Hair follicular keratinocyte (primary cell): ENCODE measurements at places on chromosomes 16 and 17. TPM values are rescaled to one million over a fixed set of nuclear protein-coding genes. Genes with fewer than 3 reads are reported as not detected.

The DNASE1L2 gene
- total RNA-seq = 0.78 TPM in 1 of 2 replicates, not detected in the other

The C16orf89 gene
- not detected in 2 replicates for total RNA-seq

The PDE6G gene
- total RNA-seq = not detected in 2 replicates

The KCNH6 gene
- total RNA-seq = not detected in 2 replicates

The C16orf46 gene
- 0.11 and 0.39 TPM in 2 replicates for total RNA-seq

The MT1F gene
- total RNA-seq = 12.2 and 42.8 TPM in 2 replicates

The CISD3 gene
- total RNA-seq = 12.3 and 19.0 TPM in 2 replicates

The ADGRG3 gene
- not detected in 2 replicates for total RNA-seq

The TMED6 gene
- total RNA-seq = not detected in 2 replicates

The EVI2A gene
- 0.23 and 0.39 TPM in 2 replicates for total RNA-seq

The RDM1 gene
- 0.23 and 1.0 TPM in 2 replicates for total RNA-seq

The KRTAP9-4 gene
- total RNA-seq = not detected in 2 replicates

The TMC5 gene
- not detected in 2 replicates for total RNA-seq

The SLX4 gene
- 6.0 and 7.4 TPM in 2 replicates for total RNA-seq

The AANAT gene
- total RNA-seq = not detected in 2 replicates

The CCL3 gene
- not detected in 2 replicates for total RNA-seq

The CCL1 gene
- not detected in 2 replicates for total RNA-seq

The LIMD2 gene
- total RNA-seq = 9.2 and 30.8 TPM in 2 replicates

The C17orf50 gene
- not detected in 2 replicates for total RNA-seq

The AARSD1 gene
- total RNA-seq = 25.8 and 40.6 TPM in 2 replicates

The GRB7 gene
- 17.8 and 31.5 TPM in 2 replicates for total RNA-seq

The PRSS22 gene
- 0.34 and 2.8 TPM in 2 replicates for total RNA-seq

The MYADML2 gene
- total RNA-seq = not detected in 2 replicates

The SLC5A11 gene
- not detected in 2 replicates for total RNA-seq

The ITGB3 gene
- 0.23 and 0.42 TPM in 2 replicates for total RNA-seq

The HNF1B gene
- total RNA-seq = not detected in 2 replicates

The TBC1D28 gene
- total RNA-seq = not detected in 2 replicates
